ENCODE measurements at places on chromosomes 4 and X.

- no peak for DNase-seq
Measured at GRCh38 chr4:148124512-148124911, 317.7 kb downstream of the NR3C2 start.

DNA sequence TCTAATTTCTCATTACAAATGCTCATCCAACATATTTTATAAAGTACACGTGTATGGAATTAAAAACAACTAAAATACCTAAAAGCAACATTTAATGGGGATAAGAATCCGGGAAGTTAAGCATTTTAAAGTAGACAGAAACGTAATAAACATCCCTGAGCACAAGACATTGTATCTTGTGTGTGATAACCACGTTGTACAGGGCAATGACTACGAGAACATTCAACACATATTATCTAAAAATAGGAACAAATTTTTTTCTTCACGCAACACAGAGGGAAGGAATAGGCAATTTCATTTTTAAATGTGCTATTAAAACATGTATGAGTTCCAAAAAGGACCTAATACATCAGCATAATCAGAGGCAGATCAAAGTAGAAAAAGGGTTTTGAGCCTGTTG is 49.5 kb downstream of the AMMECR1 start:
- no peak for DNase-seq

GRCh38 chr4:168304744-168305459 is 13.7 kb downstream of the DDX60 start:
- no peak for DNase-seq

GRCh38 chr4:141497627-141498026 is 138.8 kb upstream of the IL15 start:
- no peak for DNase-seq
